ENCODE measurements at places on chromosomes 7 and 10.
A peak's percentile ranks its signal among the peaks of the same experiment; 100 is the strongest.

DNA sequence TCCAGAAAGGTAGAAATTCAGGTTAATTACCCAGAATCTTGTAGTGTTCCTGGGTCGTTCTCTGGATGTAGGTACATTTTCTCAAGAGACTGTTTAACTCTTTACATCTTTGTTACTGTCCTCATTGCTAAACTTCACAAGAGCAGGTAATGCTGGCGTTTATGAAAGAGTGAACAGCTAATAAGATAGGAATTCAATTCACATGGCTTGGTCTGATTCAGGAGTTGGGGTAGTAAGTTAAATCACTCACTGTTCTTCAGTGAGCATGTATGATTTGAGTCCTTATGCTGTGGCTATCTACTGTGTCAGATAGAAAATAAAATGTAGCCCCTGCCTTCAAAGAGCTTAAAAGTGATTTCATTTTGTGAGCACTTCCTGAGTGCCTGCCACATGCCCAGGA is 480.0 kb downstream of the LRMDA start:
- no peak for ATAC-seq

DNA sequence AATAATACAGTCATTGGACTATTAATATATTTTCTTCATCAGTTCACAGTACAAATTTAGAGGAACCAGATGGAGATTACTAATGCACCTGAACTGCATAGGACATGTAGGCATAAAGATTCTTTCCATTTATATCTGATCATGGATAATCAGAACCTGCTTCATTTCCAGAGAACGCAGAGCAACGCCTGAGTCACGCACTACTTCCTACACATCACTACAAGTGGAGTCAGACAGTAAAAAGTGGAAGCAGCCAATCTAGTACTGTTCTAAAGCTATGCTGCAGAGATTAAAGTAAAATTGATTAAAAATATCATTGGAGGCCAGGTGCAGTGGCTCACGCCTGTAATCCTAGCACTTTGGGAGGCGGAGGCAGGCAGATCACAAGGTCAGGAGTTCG is 43.3 kb downstream of the BRI3 start:
- no peak for ATAC-seq

DNA sequence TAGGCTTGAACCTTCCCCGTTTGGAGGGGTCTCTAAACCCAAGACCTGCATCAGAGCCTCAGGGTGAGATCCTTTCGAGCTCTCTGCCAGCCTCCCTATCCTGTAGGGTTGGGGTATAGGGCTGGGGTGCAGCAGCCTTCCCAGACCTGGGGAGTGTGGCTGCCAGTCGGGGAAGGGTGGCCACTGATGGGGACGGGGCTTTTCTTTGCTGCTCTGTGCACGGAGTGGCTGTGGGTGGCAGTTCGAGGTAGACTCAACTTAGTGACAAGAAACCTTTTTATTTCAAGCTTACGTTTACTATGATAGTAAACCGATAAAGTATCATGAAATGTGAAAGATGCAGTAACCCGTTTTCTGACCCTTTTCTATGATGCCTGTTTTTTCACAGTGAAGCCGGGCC is 13.0 kb downstream of the ZNF316 start:
- no peak for ATAC-seq

- peak; percentile 67 for ATAC-seq
Measured at GRCh38 chr10:51244748-51245490, 170.6 kb downstream of the PRKG1 start.

DNA sequence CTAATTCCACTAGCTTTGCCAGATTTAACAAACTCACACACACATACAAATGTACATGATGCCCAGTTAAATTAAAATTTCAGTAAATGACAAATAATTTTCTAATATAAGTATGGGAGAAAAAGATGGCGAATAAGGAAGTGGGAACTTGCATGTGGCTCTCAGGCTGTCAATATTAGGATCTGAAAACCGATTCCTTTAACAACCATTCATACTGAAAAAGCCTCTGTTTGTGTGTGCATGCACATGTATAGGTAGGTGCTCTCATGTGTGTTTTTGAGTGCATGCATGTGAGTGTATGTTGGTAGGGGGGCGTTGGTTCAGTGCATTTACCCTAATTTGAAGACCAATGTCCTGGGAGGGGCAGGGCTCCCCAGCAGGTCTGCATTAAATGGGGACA is 125.3 kb downstream of the HTR7 start:
- ATAC-seq: no peak

- ATAC-seq: no peak
Measured at GRCh38 chr7:137881607-137882260, 35.0 kb upstream of the DGKI start.

GRCh38 chr7:106048706-106049020 is 63.4 kb downstream of the SYPL1 start:
- no peak for ATAC-seq

GRCh38 chr7:92843034-92843760 is 6.8 kb upstream of the CDK6 start:
- no peak for ATAC-seq

DNA sequence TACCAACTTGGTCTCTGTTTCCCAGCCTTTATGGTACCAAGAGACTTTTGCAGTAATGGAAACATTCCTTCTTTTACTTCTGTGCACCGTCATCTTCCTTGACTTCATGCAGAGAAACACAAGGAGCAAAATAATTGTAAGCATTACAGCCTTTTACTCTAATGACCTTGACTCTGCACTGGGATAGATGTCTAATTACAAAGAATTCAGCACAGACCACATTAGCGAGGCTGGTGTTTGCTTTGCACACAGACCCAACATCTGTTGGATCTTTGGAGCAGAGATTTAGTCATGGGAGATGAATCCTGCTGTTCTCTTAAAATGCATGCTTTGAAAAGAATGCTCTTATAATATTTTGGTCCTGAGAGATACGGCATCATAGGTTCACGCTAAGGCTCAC is 261.6 kb downstream of the TWIST1 start:
- ATAC-seq: no peak

- ATAC-seq: no peak
Measured at GRCh38 chr10:122617476-122618270, 57.1 kb downstream of the DMBT1 start.

DNA sequence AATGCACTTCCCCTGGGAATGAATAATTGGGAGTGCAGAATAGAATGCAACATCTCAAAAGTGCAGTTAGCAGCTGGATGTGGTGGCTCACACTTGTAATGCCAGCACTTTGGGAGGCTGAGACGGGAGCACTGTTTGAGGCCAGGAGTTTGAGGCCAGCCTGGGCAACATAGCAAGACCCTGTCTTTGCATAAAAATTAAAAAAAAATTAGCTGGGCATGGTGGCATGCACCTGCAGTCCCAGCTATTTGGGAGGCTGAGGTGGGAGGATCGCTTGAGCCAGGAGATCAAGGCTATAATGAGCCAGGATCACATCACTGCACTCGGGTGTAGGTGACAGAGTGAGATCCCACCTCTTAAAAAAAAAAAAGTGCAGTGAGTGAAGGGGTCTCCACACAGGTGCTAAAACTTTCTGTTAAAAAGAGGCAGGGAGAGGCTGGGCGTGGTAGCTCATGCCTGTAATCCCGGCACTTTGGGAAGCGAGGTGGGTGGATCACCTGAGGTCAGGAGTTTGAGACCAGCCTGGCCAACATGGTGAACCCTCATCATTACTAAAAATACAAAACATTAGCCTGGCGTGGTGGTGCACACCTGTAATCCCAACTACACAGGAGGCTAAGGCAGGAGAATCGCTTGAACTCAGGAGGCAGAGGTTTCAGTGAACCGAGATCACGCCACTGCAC is 13.5 kb upstream of the ZMIZ1 start:
- no peak for ATAC-seq

DNA sequence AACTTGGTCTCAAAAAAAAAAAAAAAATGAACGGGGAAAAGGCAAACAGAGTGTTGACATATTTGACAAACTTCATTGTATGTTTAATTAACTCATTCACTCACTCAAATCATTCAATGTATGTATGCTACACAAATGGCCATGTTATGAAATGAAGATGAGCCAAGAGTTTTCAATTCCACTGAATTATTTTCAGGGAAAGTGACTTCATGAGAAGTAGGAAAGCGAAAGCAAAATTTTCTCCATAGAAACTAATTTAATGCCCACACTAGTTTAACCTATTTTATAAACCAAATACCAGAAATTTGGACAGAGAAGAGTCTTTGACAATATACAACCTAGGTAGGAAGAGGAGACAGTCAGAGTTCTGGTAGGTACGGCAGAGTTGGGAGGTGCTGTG is 119.5 kb downstream of the HIPK2 start:
- ATAC-seq: no peak

GRCh38 chr10:123429706-123430221 is 236.4 kb upstream of the GPR26 start:
- peak; percentile 52 for ATAC-seq

- ATAC-seq: peak; percentile 42
Measured at GRCh38 chr7:130356121-130356875, 11.7 kb downstream of the CPA5 start.

- ATAC-seq: no peak
Measured at GRCh38 chr7:70142247-70142932, 544.1 kb downstream of the AUTS2 start.

DNA sequence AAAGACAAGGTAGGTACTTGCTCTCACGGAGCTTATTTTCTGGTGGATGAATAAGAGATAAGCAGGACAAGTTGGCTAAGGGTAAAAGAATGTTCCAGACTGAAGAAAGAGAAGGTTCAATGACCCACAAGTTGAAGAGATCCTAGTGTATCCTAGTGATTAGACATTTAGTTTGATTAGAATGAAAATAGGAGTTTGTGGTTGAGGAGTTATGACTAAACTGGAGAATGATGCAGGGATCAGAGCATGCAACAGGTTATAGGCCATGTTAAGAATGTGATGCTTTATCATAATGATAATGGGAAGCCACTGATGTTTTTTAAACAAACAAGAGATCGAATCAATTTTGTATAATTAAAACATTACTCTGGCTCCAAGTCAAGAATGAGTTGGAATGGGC is 357.2 kb downstream of the HPSE2 start:
- ATAC-seq: no peak

DNA sequence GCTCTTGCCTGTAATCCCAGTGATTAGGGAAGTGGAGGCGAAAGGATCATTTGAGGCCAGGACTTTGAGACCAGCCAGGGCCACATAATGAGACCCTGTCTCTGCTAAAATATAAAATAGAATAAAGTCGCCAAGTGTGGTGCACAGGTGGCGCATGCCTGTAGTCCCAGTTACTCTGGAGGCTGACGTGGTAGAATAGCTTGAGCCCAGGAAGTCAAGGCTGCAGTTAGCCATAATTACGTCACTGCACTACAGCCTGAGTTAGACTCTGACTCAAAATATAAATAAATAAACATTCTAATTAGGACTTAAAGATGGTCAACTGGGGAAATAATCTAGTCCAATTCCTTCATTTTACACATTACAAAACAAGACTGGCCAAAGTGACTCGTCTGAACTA is 768 bp downstream of the CHCHD2 start:
- ATAC-seq: peak; percentile 10

GRCh38 chr10:80273523-80274170 is 15.8 kb downstream of the MAT1A start:
- no peak for ATAC-seq

DNA sequence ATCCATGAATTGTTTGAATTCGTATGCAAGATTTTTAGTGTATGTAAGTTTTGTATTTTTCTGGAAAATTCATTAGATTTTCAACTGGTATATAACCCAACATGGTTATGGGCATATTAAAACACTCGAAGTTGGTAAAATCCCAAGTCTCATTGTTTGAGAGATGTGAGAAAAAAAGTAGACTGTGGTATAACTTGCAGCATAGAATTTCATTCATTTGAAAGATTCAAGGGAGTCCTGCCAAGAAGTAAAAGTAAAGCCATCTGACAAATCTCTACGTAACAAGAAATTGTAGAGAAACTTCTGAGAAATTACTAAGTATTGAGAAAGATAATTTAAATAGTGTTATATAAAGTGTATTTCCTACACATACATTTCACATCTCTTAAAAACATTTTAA is 40.2 kb downstream of the SEMA3E start:
- no peak for ATAC-seq

GRCh38 chr10:22500656-22501340 is 155.5 kb downstream of the SPAG6 start:
- ATAC-seq: no peak

DNA sequence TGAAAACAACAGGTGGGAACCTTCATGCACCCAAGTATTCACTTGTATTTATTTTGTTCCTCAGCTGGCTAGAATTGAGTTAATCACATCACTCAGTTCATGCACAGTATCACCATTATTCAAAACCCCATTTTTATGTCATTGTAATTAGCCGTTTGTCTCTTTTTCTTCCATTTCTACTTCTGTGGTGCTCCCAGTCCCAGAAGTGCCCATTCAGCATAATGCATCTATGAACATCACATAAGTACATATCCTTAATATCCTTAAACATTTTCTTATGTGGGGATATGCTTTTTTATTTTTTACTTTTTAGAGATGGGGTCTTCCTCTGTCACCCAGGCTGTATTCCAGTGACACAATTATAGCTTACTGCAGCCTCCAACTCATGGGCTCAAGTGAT is 510.9 kb upstream of the MGMT start:
- no peak for ATAC-seq

GRCh38 chr7:74412603-74413002 is 41.1 kb upstream of the GTF2IRD1 start:
- ATAC-seq: no peak

DNA sequence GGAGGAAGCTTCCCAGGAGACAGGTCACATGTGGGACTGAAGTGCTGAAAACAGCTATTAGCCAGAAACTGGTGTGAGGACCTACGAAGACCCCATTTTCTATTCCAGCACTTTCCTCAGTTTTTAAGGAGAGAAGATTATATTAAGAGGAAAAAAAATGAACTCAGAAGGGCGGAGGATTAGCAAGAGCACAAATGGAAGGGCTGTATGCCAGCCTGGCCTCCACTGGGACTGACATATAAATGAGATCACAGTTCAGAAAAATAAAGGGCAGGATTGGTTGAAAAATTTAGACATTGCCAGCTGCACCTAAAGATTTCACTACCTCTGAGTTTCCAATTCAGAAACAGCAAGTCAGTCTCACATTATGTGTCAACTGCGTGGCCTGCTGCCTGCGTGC is 53.0 kb downstream of the GSDME start:
- no peak for ATAC-seq
